ENCODE measurements at places on chromosomes 3 and 15.

GRCh38 chr3:198064420-198064819, 104.4 kb downstream of the LMLN start:
- DNase-seq = no peak

GRCh38 chr3:169813757-169814517, 1.2 kb upstream of the LRRC34 start:
- no peak for DNase-seq

GRCh38 chr3:115077501-115078250, 69.4 kb downstream of the ZBTB20 start:
- DNase-seq = no peak

DNA sequence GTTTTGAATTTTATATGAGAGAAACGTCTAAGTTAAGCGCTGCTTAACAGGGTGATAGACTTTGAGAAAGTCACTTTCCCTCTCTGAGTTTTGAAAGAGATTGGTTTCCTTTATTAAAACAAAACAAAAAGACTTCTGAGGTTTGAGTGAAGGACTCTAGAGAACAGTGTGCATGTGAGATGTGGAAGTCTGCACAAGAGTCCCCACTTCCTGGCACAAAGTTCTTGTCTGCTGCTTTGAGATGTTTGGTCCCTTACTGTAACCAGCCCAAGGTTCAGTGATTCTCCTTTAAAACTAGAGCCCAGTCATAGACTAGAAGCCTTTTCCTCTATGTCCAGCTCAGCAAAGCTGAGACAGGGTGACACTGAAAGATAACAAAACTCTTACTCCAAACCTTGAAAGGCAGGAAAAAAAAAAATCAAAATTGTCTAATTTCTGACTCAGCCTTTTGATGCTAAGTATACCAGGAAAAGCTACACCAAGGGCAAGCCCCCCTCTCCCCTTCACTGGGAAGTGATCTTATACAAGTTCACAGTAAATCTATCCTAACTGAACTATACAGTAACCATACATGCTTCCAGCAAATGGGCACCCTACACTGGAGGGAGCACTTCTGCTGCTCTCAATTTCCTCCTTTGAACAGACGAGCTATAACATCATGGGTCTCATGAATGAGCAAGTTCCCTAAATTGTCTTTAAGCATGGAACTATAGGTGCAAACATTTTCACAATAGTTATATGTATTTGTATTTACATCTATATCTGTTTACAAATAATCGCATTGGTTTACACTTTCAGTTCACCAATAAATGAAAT, 2.3 kb downstream of the POPDC2 start:
- no peak for DNase-seq

DNA sequence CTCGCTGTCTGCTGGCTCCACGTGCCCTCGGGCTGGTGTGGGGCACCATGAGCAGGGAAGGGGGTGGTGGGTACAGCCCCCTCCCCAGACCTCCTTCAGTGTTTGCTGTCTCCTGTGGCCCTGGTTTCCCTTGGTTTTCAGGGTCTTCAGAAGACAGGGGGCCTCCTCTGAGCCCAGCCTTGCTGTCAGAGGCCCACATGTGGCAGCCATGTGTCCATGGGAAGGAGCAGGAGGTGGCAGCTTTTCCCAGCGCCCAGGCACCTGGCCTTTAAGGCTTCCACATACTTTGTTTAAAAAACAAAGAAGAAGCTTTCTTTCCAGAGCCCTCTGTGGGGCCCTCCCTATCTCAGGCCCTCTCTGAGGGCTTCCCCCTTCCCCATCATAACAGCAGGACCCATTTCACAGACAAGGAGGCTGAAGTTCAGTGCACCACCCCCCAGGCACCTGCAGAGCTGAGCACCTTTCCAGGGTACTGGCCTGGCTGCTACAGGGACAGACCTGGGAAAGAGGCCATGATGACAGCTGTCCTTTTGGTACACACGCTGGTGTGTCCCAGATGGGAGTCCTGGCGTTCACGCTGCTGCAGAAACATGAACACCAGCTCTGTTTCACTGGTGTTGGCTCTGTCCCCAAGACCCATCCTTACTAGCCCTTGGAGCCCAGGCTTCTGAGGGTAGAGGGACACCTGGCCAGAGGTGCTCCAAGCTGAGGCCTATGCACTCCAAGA, 73.7 kb downstream of the DNAJB8 start:
- DNase-seq = no peak

DNA sequence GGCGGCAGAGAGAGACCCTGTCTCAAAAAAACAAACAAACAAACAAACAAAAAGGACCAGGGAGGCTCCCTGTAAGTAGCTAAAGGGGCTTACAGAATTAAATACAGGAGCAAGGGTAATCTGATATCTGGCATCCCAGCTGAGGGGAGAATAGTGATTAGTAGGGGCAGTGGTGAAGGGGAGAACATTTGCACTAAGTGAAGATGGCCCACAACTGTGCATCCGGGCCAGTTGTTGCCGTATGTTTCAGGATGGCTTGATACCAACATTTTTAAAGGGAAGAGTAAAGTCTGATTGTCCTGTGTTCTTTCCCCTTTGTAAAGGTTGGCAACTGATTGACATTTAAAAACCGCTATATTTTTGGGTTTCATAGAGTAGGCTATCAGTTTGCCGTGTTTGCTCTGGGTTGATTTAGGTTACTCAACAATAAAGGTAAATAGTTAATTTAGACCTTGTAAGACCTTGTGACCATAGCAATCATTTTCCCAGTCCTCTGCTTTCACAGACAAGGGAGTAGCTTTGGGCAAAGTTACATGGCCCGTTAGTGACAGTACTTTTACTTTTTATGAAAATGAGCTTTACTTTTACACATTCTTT, 167.8 kb downstream of the PTPRG start:
- DNase-seq = no peak

GRCh38 chr3:103968131-103968530, 1398.6 kb upstream of the ALCAM start:
- no peak for DNase-seq

DNA sequence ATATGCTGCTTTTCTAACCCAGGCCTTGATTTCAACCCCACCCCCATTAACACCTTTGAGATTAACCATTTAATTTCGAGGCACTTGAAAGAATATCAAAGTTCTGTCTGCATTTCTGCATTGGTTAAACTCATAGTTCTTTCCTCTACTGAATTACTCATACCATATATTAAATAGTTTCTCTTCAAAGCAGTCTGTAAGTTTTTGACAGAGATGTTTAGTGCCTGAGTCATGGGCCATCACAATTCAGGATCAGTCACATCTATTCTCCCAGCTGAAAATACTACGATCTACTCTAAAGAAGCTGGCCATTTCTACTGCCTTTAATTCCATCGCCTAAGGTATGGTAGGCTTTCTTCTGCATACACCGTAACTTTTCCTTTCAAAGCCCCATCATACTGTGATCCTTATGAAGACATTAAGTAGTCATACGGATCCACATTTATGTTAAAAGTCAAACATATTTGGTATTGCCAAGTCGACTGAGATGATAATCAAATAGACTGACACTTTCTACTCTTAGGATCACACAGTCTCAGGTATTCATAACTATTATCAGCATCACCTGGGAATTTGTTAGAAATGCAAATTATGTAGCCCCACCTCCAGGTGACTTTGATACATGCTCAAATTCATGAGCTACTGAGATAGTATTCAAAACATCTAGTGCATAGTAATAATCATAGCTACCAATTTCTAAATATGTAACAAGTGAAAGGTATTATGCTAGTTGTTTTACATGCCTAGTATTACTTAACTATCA, 489.4 kb upstream of the IL12A start:
- peak; percentile 7 for DNase-seq

DNA sequence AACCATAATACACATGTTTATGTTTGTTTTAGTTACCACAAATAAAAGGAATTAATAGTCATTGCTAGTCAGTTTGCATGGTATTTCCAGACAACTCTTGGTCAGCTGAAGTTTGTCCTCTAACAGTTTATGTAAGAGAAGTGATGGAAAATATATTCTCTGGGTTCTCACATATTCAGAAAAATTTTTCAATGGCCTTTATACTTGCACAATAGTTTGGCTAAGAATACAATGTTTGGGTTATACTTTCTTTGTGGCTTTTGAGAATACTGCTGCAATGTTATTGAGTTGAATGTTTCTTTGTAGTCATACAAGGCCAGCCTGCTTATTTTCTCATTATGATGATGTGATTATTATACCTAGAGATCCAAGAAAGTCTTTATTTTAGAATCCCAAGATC, 133.9 kb downstream of the RAP2B start:
- no peak for DNase-seq

DNA sequence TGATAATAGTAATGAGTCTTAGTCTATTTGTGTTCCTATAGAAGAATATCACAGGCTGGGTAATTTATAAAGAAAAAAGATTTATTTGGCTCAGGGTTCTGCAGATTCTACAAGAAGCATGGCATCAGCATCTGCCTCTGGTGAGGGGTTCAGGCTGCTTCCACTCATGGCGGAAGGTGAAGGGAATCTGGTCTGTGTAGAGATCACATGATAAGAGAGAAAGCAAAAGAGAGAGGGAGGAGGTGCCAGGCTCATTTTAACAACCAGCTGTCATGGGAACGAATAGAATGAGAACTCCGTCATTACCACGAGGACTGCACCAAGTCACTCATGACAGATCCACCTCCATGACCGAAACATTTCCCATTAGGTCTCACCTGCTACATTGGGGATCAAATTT, 664.0 kb upstream of the SGO1 start:
- DNase-seq = no peak

DNA sequence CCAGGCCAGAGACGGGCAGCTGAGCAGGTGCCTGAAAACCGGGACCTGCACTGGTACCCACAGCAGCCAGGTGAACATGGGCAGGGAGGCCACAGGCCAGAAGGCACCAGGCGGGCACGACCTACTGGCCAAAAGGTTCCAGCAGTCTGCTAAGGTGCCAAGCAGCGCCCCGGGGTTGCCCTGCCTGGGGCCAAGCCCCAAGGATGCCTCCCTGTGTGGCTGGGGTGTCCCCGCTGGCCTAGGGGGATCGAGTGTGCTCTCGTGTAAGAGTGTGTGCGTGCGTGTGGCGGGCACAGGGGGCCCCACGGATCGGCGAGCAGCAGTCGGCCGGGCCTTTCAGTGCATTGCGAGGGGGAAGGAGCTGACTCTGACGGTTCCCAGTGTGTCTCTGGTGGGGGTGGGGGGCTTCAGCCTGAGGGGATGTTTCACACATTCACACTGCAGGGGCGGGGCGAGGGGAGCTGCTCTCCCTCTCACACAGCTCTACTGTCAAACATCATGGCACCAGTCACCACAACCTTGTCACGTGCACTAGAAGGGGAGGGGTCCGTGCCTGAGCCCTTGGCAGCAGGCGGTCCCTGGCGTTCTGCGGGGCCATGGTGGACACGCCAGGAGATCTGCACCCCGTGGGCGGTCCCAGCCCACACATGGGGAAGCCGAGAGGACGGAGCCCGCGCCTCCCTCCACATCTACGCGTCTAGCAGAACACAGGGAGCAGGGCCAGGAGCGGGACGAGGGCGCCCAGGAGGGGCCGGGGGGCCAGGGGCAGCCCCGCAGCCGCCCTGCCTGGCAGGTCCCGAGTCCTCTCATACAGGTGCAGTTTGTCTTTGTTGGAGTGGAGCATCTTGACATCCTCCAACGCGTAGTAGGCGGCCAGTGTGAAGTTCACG, 44.5 kb downstream of the RGMA start:
- no peak for DNase-seq

- DNase-seq = no peak
Measured at GRCh38 chr15:52234596-52235541, 43.7 kb upstream of the GNB5 start.

DNA sequence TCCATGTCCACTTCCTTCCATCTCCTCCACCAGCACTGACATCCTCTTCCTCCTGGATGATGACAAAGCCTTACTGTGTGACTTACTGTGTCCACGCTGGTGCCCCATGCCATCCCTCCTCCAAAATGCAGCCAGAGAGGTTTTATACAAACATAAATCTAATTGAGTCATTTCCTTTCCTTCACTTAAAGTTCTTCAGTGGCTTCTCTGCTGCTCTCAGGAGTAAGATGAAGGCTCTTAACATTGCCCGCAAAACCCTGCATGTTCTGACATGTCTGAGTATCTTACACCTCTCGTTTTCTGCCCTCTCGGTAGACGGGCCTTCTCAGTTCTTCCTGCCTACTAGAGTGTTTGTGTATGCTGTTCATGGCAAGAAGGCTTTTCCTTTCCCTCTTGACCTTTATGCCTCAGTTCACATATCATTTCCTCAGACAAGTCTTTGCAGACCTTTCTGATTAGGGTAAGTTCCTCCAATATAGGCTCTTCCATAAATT, 175.5 kb downstream of the CFAP20DC start:
- DNase-seq = no peak

DNA sequence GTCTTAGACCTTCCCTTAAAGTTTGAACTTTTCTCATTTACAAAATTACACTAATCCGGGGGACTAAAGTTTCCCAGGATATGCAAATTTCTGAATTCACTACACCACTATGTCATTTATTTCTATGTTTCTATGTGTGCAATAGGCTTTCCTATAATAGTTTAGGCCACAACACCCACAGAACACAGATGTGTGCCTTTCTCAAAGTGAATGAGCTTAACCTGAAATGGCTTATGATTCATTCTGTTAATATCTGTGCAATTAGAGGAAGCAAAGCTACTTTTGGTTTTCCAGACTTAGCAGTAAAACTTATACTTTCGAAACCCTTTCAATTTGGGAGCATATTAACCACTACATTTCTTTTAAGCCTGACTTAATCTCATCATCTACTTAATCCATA, 748.1 kb downstream of the GBE1 start:
- no peak for DNase-seq

DNA sequence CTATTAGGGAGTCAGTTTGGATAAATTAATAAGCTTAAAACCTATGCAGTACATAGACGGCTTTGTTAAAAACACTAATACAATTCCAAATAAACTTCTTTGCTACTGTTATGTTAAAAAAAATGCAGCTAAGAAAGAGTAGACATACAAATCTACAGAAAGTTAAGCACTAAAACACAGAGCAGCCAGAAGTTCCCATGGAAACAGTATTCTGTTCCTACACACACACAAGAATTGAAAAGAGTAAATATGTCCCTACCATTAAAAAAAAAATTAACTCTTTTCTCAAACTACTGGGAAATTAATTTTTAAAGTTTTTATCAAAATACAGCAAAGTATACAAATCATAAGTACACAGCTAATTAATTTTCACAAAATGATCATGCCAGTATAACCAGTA, 71.6 kb downstream of the CLASP2 start:
- no peak for DNase-seq

- no peak for DNase-seq
Measured at GRCh38 chr15:91225741-91226140, 125.7 kb downstream of the SV2B start.

All from AG08396 (cell line).